ENCODE measurements at places on chromosomes 6 and 20.
A peak's percentile ranks its signal among the peaks of the same experiment; 100 is the strongest.

DNA sequence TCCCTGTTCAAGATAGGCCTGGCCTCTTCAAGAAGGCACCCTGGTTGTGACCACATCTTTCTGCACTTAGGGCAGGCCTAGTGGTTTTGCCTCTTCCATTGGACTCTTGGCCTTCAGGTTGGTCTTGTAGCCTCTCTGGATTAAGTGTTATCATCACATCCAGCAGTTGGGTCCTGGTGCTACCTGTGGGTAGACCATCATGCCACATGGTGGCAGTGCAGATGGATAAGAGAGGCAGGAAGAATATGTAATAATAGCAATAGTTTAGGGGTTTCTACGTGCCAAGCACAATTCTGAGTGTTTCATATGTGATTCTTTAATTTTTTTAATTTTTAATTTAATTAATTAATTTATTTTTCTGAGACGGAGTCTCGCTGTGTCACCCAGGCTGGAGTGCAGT lies 28.5 kb upstream of the SNRPB2 start:
- DNase-seq: peak; percentile 12

- no peak for DNase-seq
Observed at GRCh38 chr6:137754366-137754765, 112.7 kb upstream of the TNFAIP3 start.

- DNase-seq: no peak
Observed at GRCh38 chr6:34237316-34237721, 646 bp downstream of the HMGA1 start.

- no peak for DNase-seq
Observed at GRCh38 chr6:39266375-39266774, 37.1 kb upstream of the KCNK5 start.

GRCh38 chr6:25542984-25543910 lies 108.8 kb upstream of the SCGN start:
- no peak for DNase-seq

DNA sequence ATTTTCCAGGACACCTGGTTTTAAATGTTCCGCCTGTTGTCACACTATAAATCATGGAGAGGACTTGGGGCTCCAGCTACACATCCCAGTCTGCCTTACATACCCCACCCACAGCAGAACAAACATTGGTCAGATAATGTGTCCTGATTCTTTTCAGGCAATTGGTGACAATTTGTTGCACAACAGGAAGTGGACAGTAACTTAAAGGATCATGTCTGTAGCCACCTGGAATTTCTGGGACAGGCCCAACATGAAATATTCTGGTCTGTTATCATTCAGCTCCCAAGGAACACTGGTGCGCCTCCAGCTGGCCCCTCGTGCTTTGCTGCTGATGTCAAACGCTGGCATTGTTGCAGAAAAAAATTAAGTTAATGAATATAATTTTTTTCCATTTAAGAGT lies 117.2 kb downstream of the SOBP start:
- no peak for DNase-seq

DNA sequence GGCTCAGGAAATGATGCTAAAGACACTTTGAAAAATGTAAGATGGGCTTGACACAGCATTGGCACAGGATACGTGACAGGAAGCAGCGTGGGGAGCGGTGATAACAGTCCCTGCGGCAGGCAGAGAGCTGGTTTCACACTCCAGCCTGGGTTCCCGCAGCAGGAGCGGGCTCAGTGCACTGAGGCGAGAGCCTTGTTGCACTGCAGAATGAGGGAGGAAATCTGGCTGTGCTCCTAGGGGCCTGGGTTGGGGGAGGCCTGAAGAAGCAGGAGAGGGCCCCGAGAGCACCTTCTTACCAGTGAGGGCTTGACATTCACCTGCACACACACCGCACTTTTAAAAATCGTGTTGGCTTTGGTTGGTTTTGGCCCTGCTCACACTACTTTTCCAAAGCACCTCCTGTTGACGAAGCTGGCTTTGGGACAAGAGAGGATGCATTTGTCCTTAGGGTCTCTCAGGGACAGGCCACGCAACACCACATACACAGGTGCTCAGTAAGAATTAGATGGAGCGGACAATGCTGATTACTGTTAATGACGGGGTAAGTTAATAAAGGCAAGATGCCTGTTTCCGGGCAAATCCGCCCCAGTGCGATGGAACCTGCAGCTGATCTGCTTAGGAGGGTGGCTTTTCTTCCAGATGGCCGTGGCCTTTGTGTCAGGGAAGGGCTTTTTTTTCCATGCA lies 49.4 kb upstream of the ARMC2 start:
- peak; percentile 47 for DNase-seq

DNA sequence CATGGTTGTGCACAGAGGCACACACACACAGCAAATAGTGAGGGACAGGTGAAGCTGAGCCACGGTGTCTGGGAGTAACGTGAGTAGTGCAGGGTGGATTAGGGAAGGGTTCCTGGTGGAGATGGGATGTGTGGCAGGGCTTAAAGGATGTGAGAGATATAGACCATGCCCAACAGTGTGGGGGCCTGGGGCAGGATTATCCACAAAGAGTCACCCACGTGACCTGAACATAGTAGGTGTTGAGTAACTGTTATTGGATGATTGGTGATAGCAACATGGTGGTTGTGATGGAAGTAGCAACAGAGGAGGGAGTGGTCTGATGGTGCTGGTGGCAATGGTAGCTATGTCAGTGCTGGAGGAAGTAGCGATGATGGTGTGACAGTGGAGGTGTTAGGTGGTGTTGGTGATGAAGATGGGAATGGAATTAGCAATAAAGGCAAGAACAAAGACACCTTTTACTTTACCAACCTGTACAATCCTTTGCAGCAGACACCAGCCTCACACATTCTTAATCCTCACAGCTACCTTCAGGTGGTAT lies 135.1 kb downstream of the MRPL14 start:
- no peak for DNase-seq

DNA sequence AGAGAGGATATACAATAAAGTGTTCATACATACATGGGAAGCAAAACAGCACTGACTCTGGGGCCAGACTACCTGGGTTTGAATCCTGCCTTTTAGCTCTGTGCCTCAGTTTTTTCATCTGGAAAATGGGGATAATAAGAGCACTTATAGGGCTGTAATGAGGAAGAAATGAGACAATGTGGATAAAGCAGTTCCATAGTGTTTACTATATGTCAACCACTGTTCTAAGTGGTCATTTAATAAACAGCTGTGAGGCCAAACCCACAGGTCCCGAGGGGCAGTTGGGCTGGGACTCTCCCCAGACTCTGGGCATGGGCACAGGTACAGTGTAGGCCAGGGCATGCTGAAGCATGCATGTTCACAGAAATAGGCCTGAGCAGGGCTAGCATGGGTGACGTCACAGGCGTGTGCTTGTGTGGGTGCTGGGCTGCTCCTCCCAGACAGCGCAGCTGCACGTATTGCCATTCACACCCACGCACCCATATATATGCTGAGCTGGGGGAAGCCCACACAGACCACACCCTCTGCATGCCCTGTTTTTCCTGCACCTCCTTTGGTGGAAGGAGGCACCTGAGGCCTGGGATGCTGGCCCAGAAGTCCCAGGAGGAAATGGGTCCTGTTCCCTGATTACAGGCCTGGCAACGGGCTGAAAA lies 3.5 kb upstream of the PLCG1 start:
- no peak for DNase-seq

DNA sequence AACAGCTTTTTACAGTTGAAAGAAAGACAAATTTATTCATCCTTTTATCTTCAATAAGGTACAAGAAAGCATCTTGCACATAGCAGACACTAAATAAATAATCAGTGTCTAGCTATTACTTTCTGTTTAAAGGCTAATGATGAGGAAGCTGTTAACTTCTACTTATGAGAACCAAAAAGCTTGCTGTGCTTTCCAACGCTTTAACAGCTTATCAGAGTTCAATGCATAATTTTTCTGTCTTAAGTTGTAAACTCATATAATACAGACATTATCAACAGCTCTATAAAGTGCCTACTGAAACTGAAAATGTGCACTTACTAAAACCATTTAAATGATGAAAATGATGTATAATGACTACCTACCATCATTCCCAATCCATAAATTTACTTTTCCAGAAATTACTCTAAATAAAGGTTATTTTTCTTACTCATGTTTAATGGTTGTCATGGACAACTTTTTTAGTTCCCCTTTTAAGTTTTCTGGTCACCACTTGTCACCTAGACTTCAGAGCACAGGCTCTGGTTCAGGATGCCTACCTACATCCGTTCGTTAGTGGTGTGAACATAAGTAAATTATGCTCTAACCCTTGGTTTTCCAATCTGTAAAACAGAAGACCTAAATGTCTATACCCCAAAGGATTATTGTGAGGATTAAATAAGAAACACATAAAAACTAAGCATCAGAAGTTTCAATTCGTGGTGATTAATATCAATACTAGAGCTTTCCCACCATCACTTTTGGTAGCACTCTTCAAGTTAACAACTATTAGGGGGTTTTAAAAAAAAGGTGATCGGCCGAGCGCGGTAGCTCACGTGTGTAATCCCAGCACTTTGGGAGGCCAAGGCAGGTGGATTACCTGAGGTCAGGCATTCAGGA lies 8.0 kb downstream of the PNISR start:
- no peak for DNase-seq

DNA sequence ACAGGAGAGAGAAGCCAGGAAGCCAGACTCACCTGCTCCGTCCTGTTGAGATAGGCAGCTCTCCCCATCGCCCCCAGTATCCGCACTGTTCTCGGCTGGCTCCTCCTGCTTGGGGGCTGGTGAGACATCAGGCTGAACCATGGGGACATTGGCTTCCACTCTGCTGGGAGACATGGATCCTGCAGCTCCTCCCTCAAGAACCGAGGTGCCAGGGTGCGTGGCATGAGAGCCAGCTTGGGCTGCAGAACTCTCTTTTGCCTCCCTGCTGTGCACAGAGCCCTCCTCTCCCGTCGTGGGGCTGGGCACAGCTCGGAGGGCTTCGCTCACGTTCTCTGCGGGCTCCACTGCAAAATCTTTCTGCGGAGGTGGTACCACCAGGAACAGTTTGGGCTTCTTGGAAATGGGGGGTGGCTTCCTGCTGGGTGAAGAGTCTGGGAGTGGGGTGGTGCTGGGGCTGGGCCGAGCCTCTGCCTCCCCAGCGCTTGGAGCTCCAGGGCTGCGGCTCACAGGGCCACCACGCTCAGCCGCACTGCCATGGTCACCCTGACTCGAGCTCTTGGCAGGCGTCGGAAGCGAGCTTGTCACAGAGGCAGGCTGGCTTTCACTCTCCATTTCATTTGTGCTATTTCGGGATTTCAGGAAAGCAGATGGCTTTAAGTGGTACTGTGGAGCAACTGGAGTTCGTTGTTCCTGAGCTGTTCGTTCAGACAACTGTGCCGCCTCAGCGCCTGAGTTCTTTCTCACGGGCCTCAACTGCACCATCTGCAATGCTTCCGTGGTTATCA lies 26.5 kb downstream of the HEBP2 start:
- DNase-seq: no peak

DNA sequence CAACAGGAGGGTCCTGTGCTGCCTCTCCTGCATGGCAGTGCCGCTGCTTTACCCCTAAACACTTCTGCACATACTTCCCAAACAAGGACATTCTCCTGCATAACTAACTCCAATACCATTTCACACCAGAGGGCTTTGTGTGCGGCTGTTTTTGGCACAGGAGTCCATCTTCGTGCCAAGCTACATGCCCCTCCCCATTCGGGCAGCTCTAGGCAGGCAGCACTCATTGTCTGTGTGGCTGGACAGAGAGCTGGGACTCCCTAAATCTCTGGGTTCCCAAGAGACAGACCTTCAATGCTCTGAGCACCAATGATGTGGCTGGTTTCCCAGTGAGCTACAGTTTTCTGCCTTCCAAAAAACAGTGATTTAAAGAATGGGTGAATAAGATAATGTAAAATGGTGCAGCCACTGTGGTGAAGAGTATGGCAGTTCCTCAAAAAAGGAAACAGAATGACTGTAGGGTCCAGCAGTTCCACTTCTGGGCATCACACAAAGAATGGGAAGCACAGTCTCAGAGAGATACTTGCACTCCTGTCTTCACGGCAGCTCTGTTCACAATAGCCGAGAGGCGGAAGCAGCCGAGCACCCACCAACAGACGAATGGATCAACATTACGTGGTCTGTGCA lies 80.3 kb upstream of the DUSP22 start:
- DNase-seq: no peak

DNA sequence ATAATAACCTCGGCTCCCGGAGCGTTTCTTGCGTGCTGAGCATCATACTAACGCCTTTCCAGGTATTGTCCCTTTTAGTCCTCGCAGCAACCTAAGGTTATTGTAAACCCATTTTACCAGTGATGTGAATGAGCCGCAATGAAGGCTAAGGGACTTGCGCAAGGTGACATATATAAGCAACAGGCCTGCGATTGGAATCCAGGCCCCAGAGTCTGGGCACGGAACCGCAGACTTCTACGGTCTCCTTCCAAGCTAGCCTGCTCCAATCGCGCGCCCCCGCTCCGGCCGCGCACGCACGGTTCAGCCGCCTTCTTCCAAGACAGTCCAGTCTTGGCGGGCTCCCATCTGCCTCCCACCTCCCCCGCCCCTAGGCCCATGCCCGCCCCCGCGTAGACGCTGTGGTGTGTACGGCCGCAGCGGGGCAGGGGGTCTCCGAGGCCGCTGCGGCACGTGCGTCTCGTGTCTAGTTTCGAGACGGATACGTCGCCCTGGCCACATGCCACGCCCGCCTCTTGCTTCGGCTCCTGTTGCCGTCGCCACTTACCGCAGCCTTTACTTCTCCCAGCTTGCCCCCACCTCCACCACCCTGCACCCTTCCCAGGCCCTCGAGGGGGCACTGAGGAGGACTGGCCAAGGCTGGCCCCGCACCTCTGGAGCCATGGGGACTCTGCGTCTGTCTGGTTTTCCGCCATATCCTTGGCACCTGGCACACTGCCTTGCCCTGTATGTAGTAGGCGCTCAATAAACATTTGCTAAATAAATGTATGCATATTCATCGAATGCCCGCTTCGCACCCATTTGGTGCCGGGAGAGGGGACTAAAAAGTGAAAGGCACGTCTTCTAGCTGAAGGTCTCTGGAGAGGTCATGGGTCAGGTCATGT lies 855 bp upstream of the GFOD1 start:
- no peak for DNase-seq

DNA sequence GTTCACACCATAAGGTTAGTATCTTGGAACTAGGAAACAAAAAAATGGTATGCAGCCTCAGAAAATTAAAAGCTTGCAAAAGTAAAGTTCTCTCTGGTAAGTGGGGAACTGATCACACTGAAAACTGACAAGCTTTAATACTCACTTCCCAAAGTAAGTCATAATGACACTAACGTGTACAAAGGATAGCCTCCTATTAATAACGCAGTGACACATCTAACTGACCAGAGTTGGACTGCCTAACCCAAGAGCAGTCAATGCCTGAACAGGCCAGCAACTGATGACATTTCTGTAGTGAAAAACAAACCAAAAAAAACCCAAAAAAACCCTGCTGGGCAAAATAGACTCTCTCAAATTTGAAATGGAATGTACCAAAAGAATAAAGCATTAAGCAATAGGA lies 30.7 kb downstream of the CHD6 start:
- no peak for DNase-seq

GRCh38 chr20:16491294-16491905 lies 81.8 kb downstream of the KIF16B start:
- no peak for DNase-seq

GRCh38 chr6:65064844-65065243 lies 642.2 kb downstream of the EYS start:
- DNase-seq: no peak

DNA sequence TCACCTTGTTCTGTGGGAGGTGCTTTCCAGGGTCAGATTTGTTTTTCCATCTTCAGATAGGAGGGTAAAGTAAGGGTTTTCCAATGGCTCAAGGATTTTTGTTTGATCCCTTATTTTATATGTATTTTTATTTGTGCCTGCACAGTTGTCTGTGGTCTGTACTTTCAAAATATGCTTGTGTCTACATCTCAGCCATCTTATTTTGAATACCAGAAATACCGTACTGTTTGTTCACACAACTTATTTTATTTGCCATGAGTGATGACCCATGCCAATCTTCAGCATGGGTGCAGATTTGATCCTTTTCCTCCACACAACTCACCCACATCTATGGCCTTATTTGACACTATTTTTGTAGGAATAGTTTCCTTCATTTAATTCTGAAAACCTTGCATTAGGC lies 72.2 kb upstream of the PTCHD4 start:
- no peak for DNase-seq
